ENCODE measurements at places on chromosomes 6 and 20.

- DNase-seq = no peak
Measured at GRCh38 chr6:108574457-108575141, 13.9 kb downstream of the FOXO3 start.

GRCh38 chr20:39107741-39108140 lies 145.6 kb downstream of the DHX35 start:
- no peak for DNase-seq

DNA sequence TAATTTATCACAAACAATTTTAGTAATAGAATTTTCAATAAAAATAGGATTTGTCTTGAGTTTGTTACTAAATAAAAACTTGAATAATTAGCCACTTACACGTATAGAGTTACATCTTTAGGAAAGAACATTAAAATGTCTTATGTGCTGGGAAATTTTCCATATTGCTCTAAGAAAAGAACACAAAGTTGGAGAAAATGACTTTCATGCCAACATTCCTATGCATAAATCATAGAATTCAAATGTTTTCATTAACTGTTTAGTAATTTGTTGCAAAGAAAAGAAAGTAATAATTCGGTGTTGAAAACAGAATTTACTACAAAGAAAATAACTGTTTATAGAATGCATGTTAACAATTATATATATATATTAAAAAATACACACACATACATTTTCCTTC lies 4.7 kb upstream of the TBC1D32 start:
- no peak for DNase-seq

DNA sequence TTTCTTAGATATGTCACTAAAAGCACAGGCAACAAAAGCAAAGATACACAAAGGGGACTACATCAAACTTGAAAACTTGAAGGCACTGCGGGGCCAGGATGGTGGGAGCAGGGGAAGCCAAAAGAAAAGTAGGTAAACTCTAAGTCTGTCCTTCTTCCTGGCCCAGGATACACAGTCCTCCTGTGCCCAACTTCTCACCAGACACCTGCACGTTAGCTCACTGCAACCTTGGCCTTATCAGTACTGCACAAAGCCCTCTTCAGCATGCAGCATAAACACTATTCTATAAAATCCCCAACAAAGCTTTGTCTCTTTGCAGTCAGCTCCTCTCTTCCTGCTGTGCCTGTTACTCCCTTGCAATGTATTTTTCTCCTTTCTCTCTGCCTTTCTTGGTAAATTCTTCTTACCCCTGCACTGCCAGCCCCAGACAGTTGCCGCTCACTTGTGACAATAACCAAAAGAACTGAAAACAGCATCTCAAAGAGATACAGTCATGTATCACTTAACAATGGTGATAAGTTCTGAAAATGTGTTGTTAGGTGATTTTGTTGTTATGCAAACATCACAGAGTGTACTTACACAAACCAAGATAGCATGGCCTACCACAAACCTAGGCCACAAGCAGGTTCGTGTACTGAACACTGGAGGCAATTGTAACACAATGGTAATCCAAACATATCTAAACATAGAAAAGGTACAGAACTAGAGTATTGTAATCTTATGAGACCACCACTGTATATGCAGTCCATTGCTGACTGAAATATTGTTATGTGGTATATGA lies 51.2 kb downstream of the NINL start:
- no peak for DNase-seq

- no peak for DNase-seq
Measured at GRCh38 chr6:110951986-110952794, 6.3 kb upstream of the GTF3C6 start.

DNA sequence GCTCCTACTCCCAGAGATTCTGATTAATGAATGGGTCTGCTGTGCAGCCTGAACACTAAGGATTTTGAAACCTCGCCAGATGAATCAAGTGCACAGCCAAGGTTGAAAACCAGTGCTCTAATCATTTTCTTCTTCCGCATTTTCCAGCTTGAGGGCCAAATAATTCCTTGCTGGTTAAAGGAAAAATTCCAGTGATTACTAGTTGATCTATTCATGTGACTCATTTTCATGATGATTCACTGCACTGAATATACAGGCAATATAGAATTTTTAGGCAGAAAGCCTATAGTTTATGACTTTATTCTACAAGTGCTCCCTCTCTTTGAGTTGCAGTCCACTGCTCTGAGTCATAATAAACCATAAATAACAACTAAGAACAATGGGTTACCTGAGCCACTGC lies 80.6 kb upstream of the PROKR2 start:
- DNase-seq = no peak

DNA sequence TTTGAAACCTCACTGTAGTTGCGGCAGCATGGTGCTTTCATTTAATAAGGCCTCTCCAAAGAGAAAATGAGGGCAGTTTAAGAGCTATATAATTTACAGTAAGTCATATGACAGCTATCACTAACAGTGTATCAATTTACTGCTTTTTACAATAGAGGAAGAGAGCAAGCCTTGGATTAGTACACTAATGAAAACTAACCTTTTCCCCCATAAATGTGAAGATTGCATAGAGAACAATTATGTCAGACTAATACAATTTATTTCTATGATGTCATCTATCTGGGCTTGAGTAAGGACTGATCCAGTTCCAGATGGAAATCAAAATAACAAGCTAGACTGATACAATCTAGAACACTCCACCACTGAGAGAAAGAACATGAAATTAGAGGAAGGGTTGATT lies 78.1 kb upstream of the FAM83B start:
- DNase-seq = no peak

DNA sequence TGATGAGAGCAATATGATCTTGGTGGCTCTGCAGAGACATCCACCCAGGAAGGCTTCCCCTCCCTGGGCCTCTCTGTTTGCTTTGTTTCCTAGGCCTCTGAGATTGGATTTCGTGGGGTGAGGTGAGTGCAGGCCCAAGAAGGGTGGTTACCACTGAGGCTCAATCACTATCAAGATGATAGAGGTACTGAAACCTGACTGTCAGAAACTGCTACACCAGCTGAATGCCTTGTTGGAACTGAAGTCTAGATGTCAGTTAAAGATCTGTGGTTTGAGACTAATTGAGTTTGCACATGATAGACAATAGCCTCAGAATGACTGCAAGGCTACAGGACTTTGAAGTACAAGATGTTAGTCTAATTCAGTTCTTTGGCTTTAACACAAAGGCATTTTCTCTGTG lies 15.2 kb downstream of the VNN1 start:
- DNase-seq = no peak

- peak; percentile 15 for DNase-seq
Measured at GRCh38 chr6:56890683-56891429, 64.1 kb upstream of the BEND6 start.

DNA sequence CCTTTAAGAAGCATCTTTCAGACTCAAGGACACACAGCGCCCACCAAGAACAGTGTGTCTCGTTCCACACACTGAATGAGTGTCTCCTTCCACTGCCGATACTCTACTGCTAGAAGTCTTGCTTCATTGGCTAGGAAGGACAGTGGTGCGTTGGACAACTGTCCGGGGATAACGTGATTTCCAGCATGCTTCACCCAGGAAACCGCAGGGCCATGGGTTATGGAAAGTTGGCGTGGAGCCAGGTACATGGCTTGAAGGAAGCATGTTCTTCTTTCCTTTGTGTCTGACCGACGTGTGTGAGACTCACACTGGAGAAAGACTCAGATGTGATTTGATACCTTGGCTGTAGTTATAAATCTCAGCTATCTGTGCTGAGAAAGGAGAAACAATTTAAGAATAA lies 73.2 kb downstream of the SMOC2 start:
- DNase-seq = no peak

DNA sequence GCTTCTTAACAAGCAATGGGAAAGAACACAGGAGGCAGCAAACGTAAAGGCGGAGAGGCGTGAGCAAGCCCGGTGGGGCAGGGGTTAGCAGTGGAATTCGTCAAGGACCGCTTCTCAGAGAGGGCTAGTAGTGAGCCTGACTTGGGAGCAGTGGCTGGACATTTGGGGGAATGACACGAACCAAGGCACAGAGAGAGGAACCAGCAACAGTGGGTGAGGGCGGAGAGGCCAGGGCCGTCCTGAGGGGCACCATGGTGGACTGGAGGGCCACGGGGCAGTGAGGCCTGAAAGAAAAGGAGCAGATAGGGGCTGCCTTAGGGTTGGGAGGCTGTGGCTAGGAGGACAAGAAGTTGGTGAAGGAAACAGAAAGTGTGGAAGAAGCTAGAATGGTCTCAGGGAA lies 12.1 kb upstream of the ARID1B start:
- no peak for DNase-seq

DNA sequence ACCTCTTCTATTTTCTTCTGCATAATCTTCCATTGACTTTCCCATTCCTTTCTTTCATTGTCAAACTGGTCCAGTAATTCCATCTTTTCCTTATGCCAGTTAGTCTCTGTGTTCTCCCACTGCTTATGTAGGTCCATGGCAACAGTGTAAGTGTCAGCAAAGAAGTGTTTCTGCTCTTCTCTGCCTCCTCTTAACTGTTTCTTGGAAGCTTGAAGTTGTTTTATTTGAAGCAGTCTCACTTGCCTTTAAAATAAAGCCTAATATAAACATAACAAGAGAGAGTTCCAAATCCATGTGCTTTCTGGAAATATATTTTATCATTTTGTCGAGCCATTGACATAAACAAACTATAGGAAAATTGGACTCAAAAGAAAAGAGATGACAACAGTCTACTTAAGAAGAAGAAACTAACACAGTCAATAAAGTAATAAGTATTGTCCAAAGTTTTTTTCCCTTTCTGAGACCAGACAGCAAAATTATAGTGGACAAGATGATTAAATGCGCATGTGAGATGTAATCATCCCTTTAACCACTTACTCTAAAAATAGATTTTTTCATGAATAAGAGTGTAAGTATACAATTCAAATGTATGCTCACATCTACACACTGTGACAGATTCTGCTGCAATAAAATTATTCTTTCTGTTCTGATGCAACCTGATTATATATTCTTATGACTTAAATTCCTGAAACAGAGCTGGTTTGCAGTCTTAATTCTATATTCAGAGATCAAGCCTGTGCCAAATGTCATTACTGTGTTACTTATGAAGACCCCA lies 5.2 kb downstream of the KIAA0408 start:
- no peak for DNase-seq

DNA sequence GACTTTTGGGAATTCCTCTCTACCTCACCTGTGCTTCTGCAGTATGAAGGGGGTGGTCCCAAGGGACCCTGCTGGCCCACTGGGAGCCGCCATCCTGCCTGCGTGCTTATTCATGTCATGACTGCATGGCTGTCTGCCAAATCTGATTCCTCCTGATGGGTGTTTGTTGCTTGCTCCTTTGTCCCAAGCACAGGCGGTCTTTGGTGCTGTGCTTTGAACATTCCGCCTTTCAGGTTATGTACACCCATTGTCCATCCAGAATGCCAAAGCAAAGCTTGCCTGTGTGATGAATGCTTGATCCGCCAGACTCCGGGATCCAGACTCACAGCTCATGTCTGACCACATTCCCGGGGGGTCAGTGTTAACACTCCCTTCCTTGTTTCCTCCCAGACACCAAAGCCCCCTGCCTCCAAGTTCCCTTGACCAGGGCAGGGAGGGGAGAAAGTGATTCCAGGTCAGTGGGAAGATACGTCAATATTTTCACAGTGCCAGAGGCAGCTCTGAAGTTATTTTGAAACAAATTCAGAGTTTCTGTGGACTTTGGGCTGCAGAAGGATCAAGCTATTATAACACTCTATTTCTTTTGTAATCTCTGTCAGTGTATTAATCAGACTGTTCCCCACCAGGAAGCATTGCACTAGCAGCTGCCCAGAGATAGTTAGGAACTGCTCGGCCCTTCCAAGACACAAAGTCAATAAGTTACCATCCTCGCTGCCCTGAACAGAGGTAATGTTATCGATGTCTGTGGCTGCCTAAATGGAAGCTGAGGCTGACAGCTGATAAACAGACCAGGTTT lies 9.5 kb downstream of the DAAM2 start:
- DNase-seq = no peak

DNA sequence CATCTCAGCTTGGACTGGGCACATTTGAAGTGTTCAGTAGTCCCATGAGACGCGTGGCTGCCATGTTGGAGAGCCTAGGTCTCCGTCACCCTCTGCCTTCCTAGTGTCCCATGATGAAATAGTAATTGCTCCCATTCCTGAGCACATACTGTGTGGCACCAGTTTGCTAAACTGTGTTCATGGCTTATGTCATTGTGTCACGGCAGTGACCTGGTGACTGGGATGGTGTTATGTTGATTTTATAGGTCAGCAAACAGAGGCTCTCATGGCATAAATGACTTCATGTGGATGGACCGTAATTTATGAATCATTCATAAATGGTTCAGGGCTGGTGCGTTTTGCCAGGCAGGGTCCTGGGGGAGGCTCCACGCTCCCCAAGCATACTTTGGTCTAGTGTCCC lies 3.8 kb downstream of the BCAS4 start:
- no peak for DNase-seq

DNA sequence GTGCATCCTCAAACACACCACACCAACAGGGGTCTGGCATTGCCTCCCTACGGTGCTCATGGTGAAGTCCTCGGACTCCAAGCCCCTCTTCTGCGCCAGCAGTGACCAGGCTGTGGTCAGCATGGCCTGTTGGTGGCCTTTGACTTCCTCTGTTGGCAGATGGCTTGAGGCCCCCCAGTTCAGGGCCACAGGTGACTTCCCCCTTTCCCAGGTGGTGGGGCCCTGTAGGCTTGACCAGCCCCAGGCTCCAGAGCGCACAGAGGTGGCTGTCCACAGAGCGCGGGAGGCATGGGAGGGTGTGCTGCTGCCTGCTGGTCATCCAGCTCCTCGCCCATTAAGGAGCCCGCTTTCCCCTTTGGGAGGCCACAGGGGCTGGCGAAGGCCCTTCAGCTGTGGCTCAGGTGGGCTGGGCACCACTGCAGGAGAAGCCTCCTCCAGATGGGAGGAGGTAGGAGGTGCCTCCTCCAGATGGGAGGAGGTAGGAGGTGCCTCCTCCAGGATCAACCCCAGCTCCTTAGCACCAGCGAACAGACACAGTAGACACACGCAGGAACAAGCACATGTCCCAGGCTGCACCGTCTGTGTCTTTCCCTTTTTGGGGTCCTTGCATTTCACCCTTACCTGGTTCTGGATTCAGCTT lies 52.1 kb upstream of the BHLHE23 start:
- DNase-seq = no peak

- DNase-seq = peak; percentile 22
Measured at GRCh38 chr6:12369781-12370262, 79.7 kb downstream of the EDN1 start.

GRCh38 chr6:156618600-156619205 lies 158.5 kb upstream of the ARID1B start:
- peak; percentile 34 for DNase-seq

- DNase-seq = no peak
Measured at GRCh38 chr6:77548190-77548589, 84.9 kb upstream of the HTR1B start.

DNA sequence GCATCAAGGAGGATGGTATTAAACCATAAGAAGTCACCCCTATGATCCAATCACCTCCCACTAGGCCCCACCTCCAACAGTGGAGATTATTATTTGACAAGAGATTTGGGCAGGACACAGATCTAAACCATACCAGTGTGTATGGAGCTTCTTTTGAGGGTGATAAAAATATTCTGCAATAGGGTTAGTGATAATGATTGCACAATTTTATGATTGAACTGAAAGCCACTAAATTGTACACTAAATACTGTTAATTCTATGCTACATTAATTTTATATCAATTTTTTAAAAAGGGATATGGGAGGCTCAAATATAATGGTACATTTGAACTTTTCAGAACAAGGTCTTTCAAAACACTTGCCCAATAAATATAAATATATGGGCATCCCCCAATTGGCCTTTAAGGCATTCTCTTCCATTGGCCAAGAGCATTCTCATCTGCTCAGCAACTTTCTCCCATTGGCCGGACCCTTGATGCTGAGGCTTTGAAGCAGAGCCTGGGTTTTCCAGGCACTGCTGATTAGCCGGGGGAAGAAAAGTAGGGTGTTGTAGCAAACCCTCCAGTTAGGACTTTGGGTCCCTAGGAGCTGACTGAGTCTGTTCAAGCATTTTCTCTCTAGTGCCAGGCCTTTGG lies 209.9 kb downstream of the LRFN2 start:
- no peak for DNase-seq
